ENCODE measurements at places on chromosomes 6 and 20.

DNA sequence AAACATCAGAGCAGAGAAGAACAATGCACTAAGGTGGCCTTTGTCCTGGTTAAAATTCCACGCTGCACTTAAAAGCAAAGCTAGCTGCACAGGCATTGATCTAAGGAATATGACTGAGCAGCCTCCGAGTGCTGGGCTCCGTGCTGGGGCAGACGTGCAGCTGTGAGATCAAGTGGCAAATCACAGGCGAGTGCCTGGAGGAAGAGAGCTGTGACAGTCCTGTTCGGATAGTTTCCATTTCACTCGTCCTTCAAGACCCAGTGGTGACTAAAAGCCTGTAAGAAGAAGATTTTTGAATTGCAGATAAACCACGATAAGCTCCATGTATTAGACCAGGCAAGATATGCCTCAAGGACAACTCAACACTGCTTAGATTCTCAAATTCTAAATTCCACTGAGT is 247.9 kb downstream of the ANKRD60 start:
- DNase-seq, result peak; percentile 20

DNA sequence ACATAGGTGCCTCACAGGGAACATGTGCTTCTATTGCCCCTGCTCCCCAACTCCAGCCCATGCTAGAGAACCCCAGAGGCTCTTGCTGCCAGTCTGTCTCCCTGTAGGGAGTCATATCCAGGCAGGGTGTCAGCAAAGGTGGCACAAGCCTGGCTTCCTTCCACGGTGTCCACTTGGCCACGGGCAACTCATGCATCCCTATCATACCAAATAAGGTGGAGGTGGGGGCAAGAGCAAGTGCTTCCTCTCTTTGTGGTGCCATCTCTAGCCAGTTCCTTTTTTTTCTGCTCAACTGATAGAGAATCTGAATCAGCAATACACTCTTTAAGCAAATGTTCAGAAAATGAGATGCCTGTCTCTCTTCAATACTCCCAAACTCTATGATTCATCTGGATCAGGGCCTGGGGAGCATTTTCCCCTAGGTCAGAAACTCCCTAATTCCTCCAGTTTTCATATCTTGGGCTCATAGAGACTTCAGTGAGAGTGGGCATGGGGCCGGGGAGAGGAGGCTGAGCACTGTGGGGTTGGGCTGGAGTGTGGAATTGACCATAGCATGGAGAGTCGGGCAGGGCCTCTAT is 105.1 kb upstream of the GPR6 start:
- DNase-seq, result no peak

DNA sequence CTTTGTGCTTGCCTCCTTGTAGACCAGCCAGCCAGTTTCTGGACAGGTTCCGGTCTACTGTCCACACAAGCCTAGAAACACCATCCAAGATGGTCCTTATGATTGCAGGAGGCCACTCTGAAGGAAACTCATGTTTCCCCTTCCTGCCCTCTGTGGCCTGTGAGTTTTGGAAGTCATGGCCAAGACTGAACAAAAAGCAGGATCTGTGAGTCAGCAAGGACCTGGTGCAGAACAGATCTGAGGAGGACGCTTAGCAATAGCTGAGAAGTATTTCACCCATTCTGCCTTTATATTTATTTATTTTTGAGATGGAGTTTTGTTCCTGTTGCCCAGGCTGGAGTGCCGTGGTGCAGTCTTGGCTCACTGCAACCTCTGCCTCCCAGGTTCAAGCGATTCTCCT is 134.6 kb upstream of the EEF1E1 start:
- DNase-seq, result no peak

- DNase-seq, result peak; percentile 70
Observed at GRCh38 chr20:31842471-31843157, 2.8 kb downstream of the FOXS1 start.

GRCh38 chr20:48603116-48603818 is 224.5 kb downstream of the PREX1 start:
- no peak for DNase-seq

DNA sequence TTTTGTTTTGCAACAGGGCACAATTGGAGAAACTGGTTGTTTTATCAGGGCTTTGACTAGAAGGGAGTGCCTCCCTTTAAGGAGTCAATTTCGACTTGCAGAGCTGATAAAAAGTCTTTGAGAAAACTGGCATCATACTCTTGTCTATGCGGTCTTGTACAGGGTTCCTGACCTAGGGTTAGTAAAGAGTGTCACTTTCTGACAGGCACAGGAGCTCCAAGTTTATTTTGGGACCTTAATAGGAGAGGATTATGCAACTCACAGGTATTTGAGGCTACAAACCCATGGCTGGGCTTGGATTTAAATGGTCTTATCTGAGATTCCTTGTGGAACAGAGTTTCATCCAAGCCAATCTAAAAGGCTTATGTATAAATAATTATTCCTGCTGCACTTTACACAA is 365.4 kb downstream of the HTR1B start:
- no peak for DNase-seq

- DNase-seq, result peak; percentile 39
Observed at GRCh38 chr6:140040396-140040795, 665.9 kb upstream of the CITED2 start.

GRCh38 chr6:122869437-122870024 is 80.5 kb downstream of the SMPDL3A start:
- peak; percentile 31 for DNase-seq

GRCh38 chr20:24966317-24967012 is 17.4 kb downstream of the CST7 start:
- no peak for DNase-seq

DNA sequence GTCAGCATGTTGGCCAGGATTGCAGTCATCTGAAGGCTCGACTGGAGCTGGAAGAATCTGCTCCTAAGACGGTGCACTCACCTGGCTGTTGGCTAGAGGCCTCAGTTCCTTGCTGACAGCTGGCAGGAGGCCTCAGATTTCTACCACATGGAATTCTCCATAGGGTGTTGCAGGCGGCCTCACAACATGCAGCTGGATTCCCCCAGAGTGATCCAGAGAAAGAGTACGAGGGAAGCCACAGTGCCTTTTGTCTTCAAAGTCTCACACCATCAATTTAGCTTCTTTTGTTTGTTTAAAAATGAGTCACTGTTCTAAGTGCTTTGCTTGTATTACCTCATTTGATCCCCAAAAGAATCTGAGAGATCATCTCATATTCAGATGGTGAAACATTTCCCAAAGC is 65.5 kb upstream of the FYN start:
- DNase-seq, result peak; percentile 77

DNA sequence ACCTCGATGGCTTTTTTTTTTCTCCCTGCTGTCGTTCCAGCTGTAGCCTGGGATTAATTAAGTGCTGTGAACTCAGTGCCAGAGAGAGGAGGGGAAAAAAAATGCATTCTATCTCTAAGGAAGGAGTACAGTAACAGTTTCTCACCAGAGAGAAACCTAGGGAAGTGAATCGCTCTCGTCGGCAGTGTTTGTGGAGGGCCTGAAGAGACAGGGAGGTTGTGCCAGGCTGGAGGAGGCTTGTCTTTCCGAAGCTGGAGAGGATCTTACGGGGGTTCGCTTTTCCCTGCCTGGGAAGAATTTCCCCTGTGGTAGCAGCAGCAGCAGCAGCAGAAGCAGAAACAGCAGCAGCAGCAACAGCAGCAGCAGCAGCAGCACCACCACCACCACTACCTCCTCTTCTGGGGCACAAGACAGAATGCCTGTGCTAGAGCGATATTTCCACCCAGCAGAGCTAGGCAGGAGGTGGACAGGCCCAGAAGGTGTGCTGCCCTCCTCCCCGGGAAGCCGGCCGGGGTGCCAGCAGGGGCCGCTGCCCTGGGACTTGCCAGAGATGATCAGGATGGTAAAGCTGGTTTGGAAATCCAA is 186.5 kb downstream of the PDE7B start:
- peak; percentile 82 for DNase-seq

- no peak for DNase-seq
Observed at GRCh38 chr6:13012977-13013680, 296.6 kb downstream of the PHACTR1 start.

DNA sequence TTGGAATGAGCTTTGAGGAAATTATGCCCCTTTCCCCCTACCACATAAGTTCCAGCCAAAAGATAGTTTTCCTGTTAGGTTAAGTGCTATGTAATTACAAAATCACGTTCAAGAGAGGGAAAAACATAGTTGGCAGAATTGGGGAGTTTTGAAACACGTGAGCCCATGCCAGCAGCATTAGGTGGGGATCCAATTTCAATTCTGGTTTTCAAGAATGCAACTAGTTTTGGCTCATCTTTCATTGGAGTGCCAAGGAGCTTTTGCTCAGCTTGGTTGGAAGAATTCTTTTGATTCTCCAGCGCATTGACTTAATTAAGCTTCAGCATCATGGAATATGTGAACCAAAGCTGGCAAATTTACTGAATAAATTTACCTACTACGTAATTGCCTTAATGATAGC is 95.9 kb downstream of the SAMD5 start:
- DNase-seq, result no peak

GRCh38 chr6:69044534-69044933 is 409.5 kb downstream of the ADGRB3 start:
- no peak for DNase-seq

DNA sequence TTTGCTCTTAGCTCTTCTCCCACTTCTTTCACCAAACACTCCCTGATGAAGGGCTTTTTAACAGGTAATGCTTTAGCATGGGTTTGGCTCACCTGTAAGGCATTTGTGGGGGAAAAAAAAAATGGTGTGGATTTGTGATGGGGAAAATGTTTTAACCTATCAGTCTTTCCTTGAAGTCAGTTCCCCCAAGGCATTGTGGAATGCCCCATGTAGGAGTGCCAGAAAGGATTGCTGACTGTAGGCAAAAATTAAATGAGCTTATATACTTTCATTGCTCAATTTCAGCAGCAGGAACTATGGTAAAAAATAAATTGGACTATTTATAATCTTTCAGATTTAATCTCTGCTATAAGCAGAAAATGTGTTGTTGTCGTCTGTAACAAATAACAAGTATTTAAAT is 10.6 kb upstream of the SASH1 start:
- peak; percentile 37 for DNase-seq

DNA sequence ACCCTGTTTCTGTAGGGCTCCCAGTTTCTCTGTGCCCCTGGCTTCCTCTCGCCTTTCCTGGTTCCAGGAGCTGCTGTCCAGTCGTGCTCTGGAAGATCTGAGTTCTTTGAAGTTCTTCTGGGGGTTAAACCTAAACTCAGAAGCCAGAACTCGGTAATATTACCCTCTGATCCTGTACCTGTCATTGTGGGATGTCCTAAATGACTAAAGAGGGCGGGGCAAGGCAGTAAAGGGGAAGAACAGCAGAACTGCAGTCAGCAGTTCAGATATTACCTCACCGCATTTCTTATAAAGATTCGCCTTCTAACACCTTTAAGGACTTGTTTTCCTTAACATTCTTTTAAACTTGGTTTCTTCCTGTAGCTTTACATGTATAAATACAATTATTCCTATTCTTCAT is 63.9 kb downstream of the FAM120B start:
- DNase-seq, result no peak

GRCh38 chr6:37029249-37029971 is 24.0 kb downstream of the FGD2 start:
- DNase-seq, result peak; percentile 77

GRCh38 chr6:156826290-156826955 is 49.2 kb downstream of the ARID1B start:
- DNase-seq, result no peak

- peak; percentile 65 for DNase-seq
Observed at GRCh38 chr6:1242446-1242845, 69.5 kb upstream of the FOXQ1 start.

- DNase-seq, result no peak
Observed at GRCh38 chr6:47714802-47715201, 16.4 kb downstream of the ADGRF4 start.

DNA sequence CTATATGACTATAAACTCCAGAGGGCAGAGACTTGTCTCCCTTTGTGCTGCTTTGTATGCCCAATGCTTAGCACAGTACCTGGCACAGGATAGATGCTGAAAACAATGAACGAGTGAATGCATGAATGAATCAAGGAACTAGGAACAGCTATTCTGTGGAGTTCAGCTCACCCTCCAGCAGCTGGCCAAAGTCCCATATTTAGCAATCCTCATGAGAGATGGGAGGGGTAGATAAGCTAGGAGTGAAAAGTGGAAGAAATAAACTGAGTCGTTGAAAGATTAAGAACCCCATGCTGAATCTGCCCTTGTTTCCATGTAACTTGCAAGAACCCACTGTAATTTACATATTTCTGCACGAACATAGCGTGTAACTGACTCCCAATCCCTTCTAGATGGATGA is 106.5 kb downstream of the MAFB start:
- DNase-seq, result no peak

DNA sequence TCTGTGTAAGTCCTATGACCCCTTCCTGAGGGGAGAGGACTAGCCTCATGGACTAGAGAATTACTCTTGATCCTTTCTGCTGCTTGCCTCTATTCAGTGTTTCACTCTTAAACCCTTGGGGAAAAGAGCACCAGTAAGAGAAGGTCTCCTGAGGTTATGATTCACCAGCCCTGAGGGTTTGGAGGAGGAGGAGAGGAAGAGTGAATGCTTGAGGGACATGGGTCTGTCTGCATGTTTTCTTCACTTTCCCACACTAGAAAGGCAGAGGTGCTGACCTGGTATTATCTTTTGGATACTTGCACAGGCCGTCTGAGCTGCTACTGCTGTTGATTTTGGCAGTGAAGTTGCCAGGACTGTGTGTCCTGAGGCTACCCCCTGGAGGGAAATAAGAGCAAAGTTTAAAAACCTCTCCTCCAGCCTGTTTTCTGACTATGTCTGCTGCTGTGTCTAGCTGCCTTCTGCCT is 78.3 kb downstream of the CD109 start:
- DNase-seq, result peak; percentile 91

- peak; percentile 4 for DNase-seq
Observed at GRCh38 chr6:120805276-120805675, 529.0 kb downstream of the TBC1D32 start.

DNA sequence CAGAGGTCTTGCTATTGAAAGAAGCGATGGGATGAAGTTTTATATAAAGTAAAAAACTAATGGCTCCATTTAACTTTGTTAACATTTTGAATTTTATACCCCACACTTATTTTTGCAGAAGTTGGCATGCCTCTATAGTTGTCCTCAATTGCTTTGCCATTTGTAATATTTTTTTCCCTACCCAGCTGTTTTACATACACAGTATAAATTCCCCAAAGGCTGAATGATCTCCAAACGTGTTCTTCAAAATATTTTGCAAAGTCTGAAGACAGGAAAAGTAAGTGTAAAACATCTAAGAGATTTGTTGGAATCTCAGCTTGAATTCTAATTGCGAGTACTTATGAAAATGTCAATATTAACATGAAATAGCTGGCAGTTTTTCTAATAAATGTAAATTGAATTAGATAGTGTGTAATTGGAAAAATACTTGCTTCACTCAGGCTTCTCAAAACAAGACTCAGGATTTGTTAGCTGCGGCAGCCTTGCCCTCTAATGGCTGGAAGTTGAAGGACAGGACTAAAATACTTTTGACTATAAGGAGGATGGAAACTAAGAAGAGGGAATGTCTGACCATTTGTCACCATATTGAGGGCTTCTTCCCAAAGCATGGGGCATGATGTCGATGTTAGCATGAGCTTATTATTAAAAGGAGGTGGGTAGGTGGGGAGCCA is 226.8 kb downstream of the UST start:
- DNase-seq, result peak; percentile 45

GRCh38 chr6:76818451-76818850 is 644.8 kb downstream of the HTR1B start:
- DNase-seq, result no peak

GRCh38 chr6:85344996-85345395 is 104.9 kb upstream of the NT5E start:
- no peak for DNase-seq

GRCh38 chr6:107784669-107785068 is 39.4 kb downstream of the SCML4 start:
- DNase-seq, result no peak

All from fibroblast of skin of right biceps (primary cell).